ENCODE measurements at places on chromosomes 16 and 17.
A peak's percentile ranks its signal among the peaks of the same experiment; 100 is the strongest.

DNA sequence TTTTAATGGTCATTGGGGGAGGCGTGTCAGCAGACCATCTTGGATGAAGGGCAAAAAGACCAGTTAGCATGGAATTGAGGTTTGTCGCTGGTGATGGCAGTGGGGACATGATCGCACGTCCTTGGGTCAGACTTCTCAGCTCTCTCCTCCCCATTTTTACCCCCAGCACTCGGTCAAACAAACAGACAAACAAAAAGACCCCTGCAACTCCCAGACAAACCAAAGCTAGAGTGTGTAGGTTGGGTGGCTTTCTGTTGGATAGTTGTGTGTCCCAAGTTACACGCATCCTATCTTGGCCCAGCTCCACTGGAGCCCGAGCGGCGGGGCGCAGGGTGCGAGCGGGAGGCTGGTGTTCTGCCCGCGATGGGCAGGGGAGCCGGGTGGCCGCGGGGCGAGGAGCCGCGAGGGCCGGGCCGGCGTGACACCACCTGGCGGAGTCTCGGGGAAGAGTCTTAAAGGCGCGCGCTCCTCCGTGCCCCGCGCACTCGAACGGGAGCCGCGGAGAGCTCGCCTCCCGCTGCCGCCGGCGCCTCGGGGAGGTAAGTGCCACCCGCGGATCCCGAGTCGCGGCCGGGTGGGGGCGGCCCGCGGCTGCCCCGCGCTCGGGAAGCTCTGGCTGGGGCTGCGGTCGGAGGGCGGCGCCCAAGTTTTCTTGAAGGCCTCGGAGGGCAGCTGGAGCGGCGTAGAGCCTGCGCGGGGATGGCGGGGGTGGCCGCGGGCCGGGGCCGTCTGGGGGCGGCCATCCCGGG lies 18.5 kb upstream of the NTN1 start:
- DNase-seq: peak; percentile 26

- no peak for DNase-seq
Observed at GRCh38 chr17:17198281-17198680, 7.9 kb downstream of the PLD6 start.

DNA sequence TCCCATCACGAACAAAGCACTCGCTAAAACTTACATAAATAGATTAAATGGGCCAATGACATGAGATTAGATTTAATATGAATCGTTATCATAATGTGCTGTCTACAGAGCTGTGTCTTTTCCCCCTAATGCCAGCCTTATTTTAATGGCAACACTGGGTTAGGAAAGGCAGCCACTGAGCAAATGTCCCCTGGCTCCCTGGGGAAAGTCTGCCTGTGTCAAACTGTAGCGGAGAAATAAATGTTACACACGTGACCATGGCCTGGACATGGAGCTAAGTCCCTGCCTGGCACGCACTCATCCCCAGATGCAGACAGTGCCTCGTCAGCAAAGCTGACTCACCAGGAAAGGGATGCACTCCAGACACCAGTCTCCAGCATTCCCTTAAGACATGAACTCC lies 61.3 kb upstream of the SDK2 start:
- DNase-seq: no peak

DNA sequence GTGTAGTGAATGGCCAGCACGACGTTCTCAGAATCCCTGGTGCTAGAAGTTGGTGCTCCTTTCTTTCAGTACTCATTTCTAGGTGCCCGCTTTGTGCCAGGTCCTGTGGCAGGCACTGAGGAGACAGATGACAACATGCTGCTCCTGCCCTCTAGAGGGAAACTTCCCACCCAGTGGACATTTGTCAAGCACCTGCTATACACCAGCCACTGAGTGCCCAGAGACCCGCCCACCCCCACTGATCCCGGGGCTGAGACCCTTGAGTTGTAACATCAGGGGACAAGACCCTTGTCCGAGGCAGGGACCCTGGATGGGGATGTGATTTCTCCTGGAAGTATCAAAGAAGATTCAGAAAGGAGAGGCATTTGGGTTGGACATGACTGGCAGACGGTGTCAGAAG lies 25.1 kb downstream of the UNC13D start:
- no peak for DNase-seq

GRCh38 chr16:28098171-28098958 lies 34.9 kb upstream of the GSG1L start:
- DNase-seq: no peak

- no peak for DNase-seq
Observed at GRCh38 chr17:49691086-49691676, 13.3 kb upstream of the SPOP start.

DNA sequence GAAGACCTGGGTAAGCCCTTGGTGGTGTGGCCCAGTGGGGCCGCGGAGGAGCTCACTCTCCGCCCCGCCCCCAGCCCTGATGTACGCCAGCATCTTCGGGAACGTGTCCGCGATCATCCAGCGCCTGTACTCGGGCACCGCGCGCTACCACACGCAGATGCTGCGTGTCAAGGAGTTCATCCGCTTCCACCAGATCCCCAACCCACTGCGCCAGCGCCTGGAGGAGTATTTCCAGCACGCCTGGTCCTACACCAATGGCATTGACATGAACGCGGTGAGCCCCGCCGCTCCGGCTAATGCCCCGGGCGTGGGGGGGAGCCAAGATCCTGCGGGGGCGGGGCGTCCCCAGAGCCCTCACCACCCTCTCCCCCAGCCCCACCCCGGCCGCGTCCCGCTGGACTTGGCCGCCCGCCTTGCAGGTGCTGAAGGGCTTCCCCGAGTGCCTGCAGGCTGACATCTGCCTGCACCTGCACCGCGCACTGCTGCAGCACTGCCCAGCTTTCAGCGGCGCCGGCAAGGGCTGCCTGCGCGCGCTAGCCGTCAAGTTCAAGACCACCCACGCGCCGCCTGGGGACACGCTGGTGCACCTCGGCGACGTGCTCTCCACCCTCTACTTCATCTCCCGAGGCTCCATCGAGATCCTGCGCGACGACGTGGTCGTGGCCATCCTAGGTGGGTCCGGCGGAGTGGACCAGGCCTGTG lies 12.1 kb upstream of the DCAF7 start:
- DNase-seq: no peak

- no peak for DNase-seq
Observed at GRCh38 chr17:82225368-82226029, 3.3 kb upstream of the SLC16A3 start.

- DNase-seq: no peak
Observed at GRCh38 chr16:68790130-68790761, 53.1 kb upstream of the TANGO6 start.

GRCh38 chr16:67430504-67430976 lies 381 bp upstream of the HSD11B2 start:
- peak; percentile 33 for DNase-seq

DNA sequence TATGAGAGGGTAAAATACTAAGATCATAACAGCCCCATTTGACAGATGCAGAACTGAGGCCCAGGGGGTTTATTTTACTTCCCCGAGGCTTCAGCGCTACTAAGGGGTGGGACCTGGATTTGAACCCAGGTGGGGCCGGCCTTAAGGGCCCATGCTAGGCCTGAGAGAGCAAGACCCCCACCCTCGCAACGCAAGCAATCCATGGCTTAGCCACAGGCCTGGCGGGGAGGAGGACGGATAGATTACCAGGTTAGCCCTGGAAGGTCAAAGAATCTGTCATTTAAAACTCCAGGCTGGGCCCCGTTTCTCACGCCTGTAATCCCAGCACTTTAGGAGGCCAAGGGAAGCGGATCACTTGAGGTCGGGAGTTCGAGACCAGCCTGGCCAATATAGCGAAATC lies 1.9 kb upstream of the CDH3 start:
- DNase-seq: no peak

DNA sequence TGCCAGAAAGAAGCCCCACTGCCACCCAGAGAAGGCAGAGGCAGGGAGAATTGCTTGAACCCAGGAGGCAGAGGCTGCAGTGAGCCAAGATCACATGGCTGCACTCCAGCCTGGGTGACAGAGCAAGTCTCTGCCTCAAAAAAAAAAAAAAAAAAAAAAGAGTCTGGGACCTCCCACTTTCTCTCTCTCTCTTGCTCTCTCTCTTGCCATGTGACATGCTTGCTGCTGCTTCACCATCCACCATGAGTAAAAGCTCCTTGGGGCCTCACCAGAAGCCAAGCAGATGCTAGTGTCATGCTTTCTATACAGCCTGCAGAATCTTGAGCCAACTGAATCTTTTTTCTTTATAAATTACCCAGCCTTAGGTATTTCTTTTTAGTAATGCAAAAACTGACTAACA lies 21.5 kb upstream of the SRSF1 start:
- DNase-seq: no peak

DNA sequence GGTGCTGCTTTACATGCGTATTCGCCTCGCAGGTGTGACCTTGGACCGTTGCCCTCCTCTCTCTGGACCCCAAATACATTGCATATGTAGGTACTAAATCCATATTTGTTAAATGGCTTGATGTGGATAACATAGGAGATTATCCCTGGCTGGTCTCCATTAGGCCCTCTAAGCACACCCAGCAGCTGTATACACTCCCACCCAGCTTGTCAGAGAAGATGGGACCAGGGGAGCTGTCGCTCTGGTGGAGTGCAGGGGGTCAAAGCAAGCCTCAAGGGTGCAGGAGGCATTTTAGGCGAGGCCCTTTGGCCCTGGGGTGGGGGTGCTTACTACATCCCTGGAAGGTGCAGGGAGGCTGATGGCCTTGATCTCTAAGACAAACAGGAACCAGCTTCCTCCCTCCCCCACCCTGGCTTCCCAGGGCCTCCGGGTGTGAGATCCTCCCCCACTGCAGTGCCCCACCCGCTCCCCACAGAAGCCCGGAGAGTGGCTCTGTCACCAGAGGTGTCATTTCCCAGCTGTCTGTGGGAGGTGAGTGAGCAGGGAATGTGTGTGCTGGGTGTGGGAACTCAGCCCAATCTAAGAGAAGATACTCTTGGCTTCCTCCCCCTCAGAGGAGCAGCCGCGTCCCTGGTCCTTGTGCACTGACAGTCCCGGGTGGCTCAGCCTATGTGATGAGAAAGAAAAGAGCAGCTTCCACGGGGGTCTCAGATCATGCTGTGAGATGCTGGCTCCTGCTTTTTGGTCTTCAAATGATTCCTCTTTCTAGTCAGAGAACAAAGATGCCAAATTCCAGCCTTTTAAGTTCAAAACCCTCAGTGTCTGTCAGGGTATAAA lies 1.4 kb upstream of the VAMP2 start:
- no peak for DNase-seq

GRCh38 chr17:63679214-63679613 lies 20.7 kb downstream of the LIMD2 start:
- DNase-seq: no peak

GRCh38 chr17:41413353-41413957 lies 10.9 kb downstream of the KRT37 start:
- DNase-seq: no peak

- no peak for DNase-seq
Observed at GRCh38 chr16:72159801-72160200, 12.2 kb downstream of the PMFBP1 start.

Data from T-helper 2 cell (primary cell).